ENCODE measurements at places on chromosomes 13 and 19.

GRCh38 chr13:22735011-22735995 is 445.5 kb upstream of the SGCG start:
- DNase-seq = no peak

GRCh38 chr13:40428354-40428753 is 238.1 kb downstream of the FOXO1 start:
- no peak for DNase-seq

DNA sequence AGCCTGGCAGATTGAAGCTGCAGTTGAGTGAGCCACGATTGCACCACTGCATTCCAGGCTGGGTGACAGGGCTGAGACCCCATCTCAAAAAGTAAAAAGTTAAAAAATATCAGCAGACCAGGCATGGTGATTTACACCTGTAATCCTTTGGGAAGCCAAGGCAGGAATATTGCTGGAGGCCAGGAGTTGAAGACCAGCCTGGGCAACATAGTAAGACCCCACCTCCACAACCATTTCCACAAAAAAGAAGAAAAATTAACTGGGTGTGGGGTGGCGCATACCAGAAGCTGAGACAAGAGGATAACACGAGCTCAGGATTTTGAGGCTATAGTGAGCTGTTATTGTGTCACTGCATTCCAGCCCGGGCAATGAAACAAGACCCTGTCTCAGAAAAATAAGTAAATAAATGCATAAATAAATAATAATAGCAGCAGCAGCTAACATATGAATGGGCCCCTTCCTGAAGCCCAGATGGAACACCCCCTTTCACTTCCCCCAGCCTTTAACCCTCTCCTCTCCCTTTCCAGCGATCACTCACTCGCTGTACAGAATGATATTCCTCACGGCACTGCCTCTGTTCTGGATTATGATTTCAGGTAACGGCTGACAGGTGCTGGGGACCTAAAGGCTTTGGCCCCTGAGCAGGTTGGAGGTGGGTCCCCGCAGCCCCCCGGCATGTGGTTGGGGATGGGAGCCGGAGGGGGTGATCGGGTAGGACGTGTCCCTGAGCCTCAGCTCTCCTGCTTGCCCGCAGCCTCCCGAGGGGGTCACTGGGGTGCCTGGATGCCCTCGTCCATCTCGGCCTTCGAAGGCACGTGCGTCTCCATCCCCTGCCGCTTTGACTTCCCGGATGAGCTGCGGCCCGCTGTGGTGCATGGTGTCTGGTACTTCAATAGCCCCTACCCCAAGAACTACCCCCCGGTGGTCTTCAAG is 3.2 kb downstream of the MAG start:
- DNase-seq = no peak

DNA sequence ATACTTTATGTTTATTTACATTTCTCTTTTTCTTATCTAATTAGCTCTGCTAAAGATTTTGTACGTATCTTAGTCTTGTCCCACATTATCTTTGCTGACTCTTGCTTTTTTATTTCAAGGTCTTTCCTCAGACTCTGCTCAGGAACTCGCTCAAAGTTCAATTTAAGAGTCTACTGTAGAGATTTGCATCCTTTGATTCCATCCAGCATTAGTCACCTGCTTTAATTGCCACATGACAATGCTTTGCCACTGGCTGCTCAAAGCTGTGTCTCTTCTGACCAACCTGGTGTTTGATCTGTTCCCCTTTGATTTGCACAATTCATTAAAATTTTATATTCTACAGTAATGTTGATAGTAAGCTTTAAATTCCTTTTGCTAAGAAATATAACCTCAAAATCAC is 157.9 kb upstream of the FREM2 start:
- DNase-seq = no peak

DNA sequence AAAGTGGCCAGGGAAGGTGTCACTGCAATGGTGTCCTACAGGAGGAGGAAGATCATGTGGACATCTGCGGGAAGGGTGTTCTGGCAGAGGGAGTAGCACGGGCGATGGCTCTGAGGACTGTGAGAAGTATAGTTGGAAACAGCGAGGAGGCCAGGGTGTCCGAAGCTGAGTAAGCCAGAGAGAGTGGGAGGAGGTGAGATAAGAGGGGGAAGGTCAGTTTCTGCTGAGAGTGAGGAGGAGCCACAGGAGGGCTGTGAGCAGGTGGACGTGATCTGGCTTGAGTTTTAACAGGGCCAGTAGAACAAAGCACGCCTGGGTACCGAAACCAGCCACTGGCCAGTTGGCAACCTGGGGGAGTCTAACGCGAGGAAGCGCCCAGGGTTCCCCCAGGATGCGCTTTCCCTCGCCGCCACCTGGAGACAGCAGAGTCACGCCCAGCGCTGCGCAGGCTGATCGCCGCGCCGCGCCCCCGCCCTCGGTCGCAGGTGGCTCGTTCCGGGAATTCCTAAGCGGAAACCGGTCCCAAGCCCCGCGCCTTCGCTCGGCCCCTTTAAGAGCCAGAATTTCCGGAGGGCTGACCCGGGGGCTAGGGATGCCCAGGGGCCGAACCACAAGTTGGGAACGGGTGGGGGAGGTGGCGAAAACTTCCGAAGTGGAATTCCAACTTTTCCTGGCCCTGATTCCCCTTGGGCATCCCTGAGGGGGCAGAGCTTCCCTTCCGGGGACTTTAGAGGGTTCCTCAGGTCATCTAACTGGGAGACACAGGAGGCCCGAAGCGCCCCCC is 1.1 kb upstream of the LSR start:
- no peak for DNase-seq

DNA sequence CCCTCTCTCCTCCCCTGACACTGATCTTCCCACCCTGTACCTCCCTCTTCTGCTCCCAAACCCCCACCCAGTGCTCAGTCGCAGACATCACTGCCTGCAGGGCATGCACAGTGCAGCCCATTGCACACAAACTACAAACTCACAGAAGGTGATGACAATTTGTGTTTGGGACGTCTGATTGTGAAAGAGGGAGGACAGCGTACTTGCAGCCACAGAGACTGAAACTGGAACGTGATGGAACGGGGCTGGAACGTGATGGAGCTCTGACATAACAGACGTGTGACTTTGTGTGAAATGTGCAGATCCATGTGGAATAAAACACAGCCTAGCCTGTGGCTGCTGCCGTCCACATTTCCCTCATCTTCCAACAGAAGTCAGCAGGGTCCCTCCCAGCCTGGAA is 57.3 kb upstream of the CEACAM8 start:
- DNase-seq = no peak

- DNase-seq = no peak
These were observed 2.9 kb downstream of the GNG7 start for GRCh38 chr19:2699413-2700140.

DNA sequence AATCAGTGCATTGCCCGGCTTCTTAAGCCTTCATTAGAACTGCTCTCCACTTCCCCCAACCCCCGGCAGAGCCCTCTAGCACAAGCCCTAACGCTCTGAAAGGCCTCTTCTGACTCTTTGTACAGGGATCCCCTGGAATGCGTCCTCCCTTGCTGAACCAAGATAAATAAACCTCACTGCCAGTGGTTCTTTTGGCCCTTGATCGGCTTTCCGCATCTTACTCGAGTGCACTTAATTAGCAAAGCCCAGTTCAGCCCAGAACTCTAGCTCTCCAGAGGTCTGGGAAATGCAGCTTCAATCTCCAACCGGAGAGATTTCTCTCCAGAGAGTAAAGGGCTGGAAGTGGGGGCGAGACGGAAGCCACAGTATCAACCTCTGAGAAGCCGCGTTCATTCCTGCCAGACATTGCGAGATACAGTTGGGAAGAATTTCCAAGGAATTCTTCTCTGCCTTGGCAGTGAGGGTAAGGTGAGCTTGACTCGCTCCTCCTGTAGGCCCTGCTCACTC is 8.7 kb upstream of the ZNF444 start:
- DNase-seq = no peak

- no peak for DNase-seq
These were observed 51.6 kb downstream of the SACS start for GRCh38 chr13:23381866-23382265.

GRCh38 chr13:75312884-75313520 is 169.0 kb downstream of the TBC1D4 start:
- DNase-seq = no peak

- no peak for DNase-seq
These were observed 34.3 kb upstream of the IL17D start for GRCh38 chr13:20669162-20669561.

DNA sequence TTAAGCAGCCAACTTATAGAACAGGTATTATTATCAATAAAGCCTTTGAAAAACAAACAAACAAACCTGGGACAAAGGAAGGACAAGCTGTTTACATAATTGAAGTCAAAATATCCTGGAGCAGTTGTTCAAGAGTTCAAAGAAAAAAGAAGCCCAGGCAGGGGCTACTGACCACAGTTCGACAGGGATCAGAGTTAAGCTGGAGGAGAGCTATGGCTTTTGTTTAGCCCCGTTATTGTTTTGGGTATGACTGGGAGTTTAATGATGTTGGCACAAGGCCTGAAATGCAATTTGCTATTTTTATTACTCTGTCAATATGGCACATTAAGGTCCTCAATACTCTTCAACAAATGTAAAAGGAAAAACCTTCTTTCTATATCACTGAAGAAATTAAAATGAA is 624.4 kb upstream of the KLHL1 start:
- no peak for DNase-seq

DNA sequence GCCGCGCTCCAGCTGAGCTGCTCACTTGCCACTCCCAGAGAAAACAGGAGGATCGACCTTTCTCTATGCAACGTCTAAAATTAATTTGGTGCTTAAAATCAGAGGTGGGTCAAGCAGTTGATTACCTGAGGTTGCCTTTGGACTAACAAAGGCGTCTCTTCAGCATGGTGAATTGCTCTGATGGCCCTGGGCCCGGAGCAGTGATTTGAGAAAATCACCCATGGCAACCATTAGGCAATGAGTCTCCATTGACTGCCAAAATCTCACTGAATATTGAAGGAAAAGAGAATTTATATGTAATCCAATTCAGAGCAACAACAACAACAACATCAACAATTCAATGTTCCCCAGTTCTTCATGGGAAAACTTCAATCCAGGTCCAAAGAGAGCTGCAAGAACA is 61.8 kb downstream of the IRS2 start:
- DNase-seq = no peak

GRCh38 chr13:113410472-113411201 is 42.7 kb downstream of the ADPRHL1 start:
- DNase-seq = no peak

DNA sequence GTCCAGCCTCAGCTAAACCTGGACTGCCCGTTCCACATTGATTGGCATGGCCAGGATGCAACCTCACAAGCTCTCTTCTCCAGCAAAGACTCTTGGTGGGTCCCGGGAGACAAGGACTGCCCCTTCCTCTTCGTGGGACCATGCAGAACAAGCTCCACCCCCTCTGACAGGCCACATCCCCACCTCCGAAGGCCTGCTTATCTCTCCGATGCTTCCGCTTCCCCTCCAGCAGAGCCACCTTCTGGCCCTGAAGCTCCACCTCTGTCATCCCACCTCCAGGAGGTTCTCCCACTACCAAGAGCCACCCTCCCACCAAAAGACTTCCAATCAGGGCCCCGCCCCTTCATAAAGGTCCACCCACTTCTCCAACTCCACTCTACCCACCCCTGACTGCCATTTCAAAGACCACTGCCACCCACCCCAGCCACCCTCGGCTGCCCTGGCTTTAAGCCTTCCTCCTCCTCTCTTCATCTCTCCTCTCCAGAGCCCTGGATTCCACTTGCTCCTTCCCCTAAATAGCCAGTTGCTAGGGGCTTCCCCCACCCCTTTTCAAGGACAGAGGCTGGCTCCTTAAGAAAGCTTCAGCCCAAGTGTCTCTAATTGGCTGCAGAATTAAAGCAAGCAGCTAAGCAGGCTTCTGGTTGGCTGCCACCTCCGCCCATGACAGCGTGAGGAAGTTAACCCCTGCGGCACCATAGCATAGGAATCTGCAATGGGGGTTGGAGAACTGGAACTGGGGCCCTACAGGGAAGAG is 9.9 kb downstream of the LRFN1 start:
- DNase-seq = no peak

GRCh38 chr13:46598140-46598819 is 45.3 kb downstream of the LRCH1 start:
- no peak for DNase-seq

- no peak for DNase-seq
These were observed 42.4 kb upstream of the RFC3 start for GRCh38 chr13:33775339-33776108.

DNA sequence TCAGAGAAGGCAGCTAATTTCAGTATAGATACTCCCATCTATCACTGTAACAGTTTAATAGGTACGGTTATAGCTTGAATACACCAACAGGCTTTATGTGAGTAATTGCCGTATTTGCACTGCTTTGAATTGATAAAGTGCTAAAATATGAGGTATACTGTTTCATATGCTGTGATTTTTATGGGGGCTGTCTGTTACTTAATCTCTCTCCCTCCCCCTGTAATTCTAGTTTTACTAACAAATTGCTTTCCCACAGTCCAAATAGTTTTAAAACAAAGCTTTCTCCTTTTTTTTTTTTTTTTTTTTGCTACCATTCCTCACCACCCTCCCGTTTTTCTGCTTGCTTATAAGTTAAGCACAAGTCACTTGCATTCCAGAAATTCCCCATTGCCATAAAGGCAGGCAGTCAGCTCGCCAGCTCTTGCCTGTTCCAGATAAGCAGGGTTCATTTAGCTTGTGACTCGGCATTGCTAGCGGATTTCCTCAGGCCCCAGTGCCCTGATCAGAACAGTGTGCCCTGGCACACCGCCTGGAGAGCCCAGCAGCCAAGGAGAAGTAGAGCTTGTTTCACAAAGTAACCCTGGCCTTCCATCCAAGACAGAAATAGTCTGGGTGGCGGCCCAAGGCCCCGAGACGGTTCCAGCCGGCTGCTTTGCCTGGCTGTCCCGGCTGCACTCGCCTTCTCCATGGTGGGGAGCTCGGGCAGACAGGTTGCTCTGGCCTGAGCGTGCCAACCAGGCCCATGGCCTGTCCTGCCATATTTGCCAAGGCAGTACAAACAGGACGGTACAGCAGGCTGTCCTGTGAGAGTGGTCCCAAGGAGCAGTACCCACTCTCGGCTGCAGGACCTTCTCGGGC is 43.5 kb upstream of the NPAS1 start:
- DNase-seq = peak; percentile 23

DNA sequence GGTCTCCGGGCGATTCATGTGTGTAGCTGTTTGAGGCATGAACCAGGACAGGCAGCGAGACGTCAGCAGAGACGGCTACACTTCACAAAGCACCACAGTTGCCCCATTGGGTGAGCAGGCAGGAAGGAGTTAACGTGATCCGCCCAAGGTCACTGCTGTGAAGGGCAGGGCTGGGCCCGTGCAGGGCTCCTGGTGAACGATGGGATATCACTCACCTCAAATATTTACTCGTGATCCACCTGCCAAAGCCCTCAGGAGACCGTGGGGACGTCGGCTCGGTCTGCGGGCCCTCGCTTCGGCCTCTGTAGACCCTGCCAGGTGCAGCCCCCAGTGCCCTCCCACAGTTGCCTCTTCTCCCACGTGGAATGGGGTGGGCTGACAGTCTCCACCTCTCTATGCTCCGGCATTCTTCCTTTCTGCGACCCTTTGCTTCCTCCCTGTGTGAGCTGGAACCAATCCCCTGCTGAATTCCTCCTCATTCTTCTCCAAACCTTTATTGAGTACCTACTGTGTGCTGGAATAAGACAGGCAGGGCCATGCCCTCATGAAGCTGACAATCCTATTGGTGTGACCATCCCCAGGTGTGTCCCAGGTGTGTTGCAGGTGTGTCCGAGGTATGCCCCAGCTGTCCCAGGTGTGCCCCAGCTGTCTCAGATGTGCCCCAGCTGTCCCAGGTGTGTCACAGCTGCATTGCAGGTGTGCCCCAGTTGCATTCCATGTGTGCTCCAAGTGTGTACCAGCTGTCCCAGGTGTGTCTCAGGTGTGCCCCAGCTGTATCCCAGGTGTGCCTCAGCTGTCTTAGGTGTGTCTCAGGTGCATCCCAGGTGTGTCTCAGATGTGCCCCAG is 2.0 kb upstream of the GRK1 start:
- DNase-seq = no peak

Measured in C1 segment of cervical spinal cord (tissue), 14 donors.